ENCODE measurements at places on chromosomes 12 and 14.

DNA sequence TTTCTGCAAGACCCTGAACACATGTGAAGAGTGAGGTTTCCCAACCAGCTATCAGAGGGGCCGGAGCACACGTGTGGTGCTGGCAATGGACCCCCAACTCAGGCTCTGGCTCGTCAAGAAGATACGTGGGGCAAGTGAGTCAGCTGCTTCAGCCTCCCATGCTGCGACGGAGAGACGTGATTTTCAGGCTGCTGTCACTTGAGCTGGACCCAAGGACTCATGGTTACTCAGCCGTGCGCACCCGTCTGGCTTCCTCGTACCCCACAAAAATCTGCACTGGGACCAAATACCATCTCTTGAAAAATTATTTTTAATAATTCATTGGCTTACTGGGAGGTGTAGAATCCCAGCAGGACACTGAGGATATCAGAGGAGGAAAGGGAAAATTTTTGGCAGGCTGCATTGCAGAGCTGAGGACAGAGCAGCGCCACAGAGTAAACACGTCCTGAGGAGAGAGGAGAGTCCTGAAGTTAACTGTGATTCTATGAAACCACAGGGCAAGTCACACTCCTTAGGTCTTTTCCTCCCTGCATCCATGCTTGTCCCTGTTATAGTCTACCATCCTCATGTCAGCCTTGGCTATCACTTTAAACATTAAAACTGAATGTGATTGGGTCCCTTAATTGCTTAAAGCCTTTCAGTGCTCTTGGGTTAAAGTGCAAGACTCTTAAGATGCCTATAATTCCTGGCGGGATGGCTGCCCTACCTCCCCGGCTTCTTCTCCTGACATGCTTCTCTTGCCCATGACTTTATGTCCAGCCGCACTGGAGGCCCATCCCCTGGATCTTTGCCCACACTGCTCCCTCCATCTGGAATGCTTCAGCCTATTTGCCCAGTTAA is 95.3 kb upstream of the SLC35F4 start:
- DNase-seq: no peak

GRCh38 chr12:27024291-27024690 is 1.9 kb downstream of the MED21 start:
- no peak for DNase-seq

DNA sequence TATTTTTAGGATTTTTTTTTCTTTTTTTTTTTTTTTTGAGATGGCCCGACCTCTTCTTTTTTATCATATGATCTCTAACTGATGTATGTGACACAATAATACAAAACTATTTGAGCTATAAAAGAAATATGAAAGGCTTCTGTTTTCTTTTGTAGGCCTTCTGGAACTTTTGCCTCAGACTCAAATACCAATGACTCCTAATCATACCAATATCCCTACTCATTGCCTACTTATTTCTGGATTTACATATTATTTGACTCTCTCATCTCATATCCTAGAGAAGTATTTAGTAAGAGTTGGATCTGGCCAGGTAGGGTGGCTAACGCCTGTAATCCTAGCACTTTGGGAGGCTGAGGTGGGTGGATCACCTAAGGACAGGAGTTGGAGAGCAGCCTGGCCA is 12.7 kb upstream of the WDR89 start:
- no peak for DNase-seq

- DNase-seq: no peak
These were observed 332.5 kb downstream of the MED13L start for GRCh38 chr12:115944837-115945490.

DNA sequence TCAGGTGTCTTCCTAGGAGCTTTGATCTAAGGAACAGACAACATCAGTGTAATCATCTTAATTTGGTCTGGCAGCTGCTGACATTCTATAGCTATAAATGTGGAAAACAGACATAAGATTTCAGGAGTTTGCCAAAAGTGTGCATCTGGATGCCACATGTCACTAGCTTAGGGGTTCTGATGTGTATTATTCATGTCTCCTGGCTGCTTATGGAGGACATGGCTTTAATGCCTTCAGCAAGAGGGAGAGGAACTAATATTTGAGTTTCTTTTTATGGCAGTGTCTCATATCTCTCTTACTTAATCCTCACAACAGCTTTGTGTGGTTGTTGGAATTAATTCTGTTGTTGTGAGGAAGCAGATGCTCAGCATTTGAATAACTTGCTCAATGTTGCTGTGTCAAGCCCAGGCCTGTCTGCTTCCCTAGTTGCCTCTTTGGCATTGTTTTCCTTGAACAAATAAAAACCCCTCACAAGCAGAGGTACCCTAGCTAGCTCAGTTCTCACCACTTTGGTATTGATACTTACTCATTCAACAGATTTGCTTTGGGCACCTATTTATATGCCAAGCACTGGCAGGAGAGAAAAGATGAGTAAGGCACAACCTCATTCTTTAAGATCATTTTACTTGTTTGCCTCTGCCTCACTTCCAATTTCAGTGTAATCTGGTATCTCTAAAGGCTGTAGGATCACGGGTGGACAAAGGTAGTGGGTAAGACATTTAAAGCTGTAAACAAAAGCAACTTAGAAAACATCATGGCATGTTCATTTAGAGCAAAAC is 39.8 kb upstream of the EID3 start:
- no peak for DNase-seq

GRCh38 chr12:30985814-30986452 is 59.4 kb downstream of the TSPAN11 start:
- no peak for DNase-seq

DNA sequence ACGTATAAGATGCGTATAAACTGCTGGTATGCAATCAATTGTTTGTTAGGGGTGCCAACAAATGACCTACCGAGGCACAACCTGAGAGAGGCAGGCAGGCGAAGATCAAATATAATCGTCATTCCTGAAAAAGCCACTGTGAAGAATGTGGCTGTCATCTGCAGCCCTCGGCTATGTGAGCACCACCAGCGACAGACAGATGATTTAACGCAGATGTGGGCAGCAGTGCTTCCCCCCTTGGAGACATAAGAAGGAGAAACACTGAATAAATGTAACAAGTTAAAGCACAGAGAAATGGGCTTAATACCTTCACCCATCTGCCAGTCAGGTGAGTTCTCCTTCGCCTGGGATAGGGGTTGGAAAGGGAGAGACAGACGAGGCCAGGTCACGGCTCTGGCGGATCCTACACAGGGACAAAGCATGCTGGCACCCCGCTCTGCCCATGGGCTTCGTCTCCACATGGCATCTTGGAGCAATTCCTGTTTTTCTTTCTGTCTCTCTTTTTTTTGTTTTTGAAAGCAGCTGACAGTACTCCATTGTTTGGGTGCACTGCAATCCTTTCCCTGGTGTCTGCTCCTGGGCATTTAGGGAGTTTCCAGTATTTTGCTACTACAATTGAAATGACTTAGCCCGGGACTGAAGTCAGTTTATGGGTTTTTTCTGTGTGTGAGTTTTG is 28.1 kb downstream of the TNFAIP2 start:
- DNase-seq: no peak

GRCh38 chr12:12180136-12180535 is 86.7 kb downstream of the LRP6 start:
- DNase-seq: no peak

DNA sequence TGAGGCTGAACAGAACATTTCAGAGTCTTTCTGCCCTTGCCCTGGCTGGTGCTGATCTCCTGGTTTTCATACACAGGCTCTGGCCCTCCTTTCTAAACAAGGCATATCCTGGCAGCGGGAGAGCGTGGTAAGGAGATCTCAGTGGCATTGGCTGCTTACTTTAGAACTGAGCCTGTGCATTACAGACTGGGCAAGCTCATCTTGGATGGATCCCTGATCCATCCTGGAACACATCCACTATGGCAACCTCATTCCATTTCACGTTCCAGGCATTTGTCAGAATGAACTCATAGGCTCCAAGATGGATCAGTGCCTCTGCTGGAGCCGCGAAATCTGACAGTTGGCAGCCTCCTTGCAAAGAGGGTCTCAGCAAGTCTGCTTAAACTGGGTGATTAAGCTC is 224.5 kb upstream of the PELI2 start:
- DNase-seq: no peak

GRCh38 chr12:79326663-79327062 is 364.1 kb downstream of the PAWR start:
- no peak for DNase-seq

DNA sequence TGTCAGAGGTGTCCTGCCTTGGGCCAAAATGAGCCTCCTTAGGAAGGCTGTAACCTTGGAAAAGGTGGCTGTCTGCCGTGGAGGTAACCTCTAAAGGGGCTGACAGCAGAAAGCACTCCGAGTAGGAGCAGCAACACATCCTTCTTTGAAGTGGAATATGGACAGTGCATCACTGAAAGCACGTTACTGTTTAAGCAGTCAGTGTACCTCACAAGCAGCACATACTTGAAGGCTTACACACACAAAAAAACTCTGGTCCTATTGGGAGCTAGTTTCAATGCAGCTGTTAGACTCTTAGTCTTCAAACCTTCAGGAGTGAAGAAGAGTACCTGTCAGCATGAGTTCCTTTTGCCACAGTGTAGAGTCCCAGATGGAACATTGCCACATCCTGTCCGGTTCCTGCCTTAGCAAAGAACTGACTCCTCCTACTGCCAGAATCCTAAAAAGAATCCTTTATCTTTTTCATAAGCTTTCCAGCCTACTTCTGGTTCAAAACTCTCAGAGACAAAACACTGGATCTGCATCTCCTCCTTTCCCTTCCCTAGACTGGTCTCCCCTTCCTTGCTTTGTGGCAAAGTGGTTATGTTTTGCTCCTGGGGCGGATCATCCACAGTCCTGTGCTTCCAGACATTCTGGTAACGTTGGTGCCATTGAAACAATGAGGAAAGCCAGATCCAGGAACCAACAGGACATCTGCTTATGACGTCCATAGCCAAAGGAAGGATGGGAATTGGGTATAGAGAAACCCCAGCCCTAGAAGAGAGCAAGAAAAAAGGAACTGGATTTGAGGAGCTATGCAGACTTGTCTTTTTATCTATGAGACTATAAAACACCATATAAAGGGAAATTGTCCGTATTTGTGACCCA is 8.5 kb upstream of the MDM1 start:
- DNase-seq: no peak

GRCh38 chr12:115452751-115453281 is 768.8 kb upstream of the TBX3 start:
- no peak for DNase-seq

- no peak for DNase-seq
These were observed 106.2 kb downstream of the TMEM30B start for GRCh38 chr14:61174987-61175386.

DNA sequence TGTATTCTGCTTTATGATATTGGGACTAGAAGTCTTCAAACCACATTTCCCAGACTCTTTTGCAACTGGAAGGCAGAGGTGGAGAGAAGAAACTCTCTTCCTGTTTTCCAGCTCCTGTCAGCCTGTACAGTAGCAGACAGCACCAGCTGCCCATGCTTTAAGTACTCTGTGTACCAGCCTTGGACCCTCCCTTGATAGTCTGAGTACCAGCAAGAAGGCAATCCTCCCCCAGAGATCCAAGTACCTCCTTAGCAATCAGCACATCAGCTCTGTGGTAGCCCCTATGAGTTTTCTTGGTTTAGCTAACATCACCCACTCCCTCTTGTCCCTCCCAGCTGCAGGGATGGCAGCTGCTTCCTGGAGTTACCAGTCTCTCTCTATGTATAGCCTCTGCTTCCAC is 56.3 kb downstream of the STXBP6 start:
- DNase-seq: no peak

DNA sequence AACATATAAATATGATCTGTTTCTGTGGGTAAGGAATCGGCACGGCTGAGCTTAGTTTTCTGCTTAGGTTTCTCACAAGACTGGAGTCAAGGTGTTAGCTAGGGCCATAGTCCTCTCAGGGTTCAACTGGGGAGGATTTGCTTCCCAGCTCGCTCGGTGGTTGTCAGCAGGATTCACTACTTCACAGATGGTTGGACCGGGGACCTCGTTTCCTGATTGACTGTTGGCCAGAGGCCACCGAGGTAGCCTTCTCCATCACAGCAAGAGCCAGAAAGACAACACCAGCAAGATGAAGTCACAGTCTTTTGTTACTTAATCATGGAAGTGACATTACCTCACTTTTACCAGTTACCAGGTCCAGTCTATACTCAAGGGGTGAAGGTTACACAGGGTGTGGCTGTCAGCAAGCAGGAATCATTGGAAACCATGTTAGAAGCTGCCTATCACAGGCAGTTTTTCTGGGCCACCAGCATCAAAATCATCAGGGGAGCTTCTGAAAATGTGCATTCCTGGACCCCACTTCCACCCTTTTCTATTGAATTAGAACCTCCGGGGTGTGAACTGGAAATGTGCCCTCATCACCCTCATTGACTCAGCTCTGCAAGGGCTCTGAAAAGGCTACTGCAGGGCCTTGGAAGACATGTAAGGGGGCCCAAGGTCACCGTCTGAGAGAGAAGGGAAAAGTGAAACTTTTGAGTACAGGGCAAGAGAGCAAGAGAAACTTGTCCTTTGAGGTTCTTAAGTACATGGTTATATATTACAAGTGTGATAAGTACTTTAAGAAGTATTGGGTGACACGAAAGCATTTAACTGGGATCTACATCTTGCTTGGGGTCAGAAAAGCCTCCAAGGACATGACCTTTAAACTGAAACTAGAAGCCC is 10.9 kb downstream of the COPS7A start:
- DNase-seq: no peak

DNA sequence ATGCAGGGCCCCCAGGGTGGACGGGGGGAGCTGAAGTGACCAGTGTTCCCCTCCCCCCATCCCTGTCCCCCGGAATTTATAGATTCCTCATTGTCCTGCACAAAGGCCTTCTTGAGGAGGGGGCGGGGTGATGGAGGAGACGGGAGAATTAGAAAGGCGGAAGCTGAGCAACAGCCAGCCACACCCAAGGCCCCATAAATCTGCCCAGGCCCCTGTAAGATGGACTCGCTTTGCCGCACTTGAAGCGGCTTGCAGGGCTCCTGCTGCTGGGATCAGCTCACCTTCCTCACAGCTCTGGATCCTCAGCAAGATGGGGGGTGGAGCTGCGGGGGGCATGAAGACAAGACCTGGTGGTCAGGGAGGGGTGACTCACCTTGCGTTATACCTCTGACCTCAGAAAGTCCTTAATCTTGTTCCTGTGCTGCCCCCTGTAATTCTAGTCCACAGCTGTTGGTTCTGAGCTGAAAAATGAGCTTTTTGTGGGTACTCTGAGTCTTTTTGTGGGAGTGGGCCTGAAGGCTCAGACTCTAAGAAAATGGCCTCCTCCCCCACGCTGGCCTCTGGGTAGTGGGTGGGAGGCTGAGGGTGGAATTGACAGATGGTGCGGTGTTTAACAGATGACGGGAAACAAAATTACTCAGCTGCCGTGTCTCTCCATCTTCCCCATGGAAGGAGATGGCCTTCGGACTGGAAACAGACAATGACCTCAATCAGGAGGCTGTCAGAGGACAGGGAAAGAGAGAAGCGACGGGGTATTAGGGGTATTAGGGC is 15.8 kb upstream of the ANKRD33 start:
- no peak for DNase-seq

DNA sequence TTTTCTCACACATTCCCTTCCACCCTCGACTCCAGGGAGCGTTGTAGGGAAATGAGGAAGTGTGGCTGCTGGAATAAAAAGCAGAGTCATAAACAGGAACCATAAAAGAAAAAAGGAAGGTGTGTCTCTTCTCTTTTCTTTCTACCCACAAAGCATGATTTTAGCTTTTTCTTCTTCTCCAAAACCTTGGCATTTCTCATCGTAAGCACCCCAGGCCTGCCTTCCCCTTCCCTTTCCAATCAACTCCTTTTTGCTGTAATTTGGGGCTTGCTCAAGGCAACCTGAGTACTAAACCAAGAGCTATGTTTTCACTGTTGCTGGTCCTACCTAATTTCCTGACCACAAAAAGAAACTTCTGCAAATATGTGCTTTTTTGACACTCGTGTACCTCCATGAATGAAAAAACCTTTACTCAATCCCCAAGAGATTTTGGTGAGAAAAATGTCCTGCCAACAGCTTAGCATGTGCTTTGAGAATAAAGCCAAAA is 9.2 kb downstream of the PLBD1 start:
- no peak for DNase-seq

GRCh38 chr14:104541905-104542465 is 37.6 kb upstream of the C14orf180 start:
- DNase-seq: no peak

Measured in activated CD8-positive, alpha-beta memory T cell treated with anti-CD3 and anti-CD28 coated beads for 1 hour (primary cell).